Stimulated activated CD8-positive, alpha-beta memory T cell treated with anti-CD3 and anti-CD28 coated beads, Interleukin-7, amount 100 ng/mL, for 4 hours (primary cell): ENCODE measurements at places on chromosomes 7 and 10.

DNA sequence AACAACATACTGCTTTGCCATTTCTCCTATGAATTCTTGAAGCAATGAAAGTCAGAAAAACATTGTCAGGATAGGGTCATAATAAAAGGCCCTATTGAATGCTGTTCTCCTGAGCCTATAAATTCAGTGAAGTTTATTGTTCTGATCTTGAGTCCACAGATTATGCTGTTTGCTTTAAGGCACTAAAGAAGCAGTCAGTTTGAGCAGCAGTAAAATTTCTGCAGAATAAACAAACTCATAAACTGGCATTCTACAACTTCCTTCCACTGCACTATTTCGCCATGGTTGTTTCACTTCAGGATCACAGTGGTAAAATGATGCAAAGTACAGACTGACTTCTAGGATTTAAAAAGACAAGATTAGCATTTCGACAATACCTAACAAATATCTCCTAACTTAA lies 503.2 kb downstream of the SH2D4B start:
- no peak for DNase-seq

GRCh38 chr7:25861601-25862260 lies 290.3 kb upstream of the NFE2L3 start:
- no peak for DNase-seq

DNA sequence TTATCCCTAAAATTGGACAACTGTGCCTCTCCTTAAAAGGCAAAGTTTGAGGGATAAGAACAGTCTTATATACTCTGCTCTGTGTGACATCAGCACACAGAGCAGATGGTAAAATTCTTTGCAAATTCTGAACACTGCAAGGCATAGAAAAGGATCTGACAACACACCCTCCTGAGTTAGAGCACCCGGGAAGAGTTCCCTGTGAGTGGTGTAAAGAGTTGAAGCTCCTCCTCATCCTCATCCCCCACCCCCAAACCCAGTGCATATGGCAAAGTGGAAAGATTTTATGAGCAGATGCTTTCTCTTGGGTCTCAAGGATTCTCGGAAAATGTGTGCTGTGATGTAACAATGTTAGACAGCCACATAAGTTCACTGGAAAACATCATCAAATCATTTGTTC lies 40.0 kb upstream of the DGKI start:
- DNase-seq: no peak

DNA sequence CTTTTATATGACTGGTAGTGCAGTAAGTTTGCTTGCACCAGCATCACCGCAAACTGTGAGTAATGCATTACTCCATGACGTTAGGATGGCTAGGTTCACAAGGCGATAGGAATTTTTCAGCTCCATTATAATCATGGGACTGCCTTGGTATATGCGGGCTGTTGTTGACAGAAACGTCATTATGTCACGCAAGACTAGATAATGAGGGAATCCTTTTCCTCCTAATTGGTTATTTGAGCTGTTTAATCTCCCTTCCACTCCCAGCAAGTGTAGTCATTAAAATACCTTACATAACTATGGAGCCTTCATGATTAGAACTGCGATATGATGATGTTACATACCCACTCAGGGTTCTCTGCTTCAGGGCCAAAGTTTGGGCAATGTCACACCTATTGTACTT lies 17.3 kb downstream of the KLLN start:
- DNase-seq: no peak

GRCh38 chr10:110083884-110084283 lies 76.1 kb downstream of the ADD3 start:
- DNase-seq: no peak

DNA sequence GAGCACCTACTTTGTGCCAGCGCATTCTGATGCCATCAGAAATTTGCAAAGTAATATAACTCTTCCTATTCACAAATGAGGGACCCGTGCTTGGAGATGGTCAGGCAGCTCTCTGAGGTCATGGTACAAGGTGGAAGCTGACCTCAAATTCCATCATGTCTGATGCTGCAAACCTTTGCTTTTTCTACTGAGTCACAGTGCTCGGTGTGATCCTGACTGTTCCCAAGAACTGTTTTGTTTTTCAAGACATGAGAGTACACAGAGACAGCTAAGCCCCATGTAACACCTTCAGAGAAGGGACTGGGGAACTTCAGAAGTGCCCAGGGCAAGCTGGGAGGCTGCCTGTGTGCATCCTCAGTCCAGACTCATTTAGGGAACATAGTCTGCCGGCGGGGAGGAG lies 111.3 kb downstream of the FRMD4A start:
- no peak for DNase-seq

- DNase-seq: no peak
Observed at GRCh38 chr10:91797048-91797690, 1.1 kb upstream of the TNKS2 start.

DNA sequence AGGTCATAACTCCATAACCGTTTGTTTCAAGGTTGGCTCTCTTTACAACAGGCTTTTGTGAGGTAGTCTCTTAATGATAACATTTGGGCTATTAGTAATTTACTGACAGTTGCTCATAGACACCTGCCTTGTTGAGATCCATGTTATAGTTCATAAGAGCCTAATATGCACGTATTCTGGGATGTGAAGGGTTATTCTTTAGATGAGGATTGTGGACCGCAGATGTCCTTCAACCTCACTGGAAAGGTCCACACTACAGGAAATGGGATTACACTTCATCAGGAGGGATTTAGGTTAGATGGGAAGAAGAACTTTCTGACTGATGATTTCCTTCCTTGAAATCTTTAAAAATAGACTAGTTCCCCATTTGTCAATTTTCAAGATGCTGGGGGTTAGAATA lies 62.8 kb downstream of the SAMD9 start:
- DNase-seq: no peak

GRCh38 chr7:44244282-44244681 lies 43.5 kb downstream of the YKT6 start:
- no peak for DNase-seq

DNA sequence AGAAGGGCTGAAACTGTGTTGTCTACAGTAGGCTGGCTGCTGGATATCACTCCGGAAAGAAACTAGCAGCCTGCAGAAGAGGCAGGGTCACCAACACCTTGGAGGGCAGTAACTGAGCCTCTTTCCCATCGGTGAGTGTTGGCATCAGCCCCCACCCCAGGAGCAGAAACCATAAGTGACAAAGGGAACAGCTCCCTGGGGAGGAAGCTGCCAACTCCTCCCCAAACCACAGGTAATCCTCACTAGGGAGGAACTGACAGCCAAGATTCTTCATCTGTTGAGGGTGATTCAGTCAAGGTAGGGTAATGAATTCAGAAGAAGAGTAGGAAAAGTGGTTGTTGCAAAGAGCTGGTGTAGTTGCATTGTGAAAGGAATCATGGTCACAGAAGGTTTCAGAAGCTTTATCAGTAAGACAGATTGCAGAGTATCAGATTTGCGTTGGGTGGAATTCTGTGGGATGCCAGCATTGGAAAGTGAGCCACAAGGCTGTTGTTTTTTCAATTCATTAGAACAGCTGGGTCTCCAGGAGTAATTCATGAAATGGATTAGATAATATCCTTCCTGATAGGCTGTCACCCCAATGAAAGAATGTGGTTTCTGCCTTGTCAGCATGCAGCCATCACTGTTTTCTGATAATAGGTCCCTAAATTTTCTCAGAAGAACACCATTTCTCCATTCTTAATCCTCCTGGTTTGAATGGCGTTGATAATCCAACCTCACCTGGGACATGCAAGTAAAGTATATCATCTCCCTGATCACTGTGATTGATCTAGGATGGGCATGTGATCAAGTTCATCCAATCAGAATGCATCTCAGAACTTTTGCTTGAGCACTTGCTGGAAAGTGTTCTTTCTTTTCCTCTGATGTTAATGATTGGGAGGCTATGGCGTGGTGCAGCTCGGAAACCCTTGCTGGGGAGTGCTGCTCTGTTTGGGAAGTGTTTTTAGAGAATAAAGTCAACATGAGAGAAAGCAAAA lies 75.0 kb upstream of the CTBP2 start:
- no peak for DNase-seq

GRCh38 chr7:1700086-1700485 lies 30.0 kb downstream of the ELFN1 start:
- DNase-seq: no peak

GRCh38 chr7:111329367-111330234 lies 232.7 kb downstream of the IMMP2L start:
- DNase-seq: no peak

DNA sequence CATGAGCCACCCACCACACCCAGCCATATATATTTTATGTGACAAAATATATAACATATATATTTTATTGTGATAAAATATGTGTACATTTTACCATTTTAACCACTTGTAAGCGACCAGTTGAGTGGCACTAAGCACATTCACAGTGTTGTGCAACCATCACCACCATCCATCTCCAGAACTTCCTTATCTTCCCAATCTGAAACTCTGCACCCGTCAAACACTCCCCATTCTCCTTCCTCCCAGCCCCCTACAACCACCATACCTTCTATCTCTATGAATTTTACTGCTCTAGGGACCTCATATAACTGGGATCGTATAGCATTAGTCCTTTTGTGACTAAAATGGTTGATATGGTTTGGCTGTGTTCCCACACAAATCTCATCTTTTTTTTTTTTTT lies 20.8 kb upstream of the CYTH3 start:
- no peak for DNase-seq

DNA sequence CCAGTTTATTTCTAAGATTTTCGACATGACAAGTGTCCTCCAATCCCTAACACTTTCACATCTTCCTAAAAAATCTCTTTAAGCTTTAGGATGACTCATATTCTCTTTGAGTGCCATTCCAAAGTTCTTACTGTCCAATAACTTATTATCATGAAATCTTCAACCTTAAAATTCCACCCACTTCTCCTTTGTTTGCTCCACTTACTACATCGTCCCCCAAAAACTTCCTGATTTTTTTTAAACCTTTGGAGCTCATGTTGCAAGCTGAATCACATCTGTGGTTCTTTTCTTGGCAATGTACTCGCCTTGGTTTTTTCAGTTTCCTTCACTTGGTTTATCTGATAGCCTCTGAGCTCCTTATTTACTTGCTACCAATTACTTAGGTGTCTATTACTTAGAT lies 39.2 kb upstream of the JCAD start:
- no peak for DNase-seq

GRCh38 chr7:2139004-2139699 lies 93.6 kb downstream of the MAD1L1 start:
- DNase-seq: no peak

- no peak for DNase-seq
Observed at GRCh38 chr7:110771717-110772116, 319.2 kb upstream of the LRRN3 start.

DNA sequence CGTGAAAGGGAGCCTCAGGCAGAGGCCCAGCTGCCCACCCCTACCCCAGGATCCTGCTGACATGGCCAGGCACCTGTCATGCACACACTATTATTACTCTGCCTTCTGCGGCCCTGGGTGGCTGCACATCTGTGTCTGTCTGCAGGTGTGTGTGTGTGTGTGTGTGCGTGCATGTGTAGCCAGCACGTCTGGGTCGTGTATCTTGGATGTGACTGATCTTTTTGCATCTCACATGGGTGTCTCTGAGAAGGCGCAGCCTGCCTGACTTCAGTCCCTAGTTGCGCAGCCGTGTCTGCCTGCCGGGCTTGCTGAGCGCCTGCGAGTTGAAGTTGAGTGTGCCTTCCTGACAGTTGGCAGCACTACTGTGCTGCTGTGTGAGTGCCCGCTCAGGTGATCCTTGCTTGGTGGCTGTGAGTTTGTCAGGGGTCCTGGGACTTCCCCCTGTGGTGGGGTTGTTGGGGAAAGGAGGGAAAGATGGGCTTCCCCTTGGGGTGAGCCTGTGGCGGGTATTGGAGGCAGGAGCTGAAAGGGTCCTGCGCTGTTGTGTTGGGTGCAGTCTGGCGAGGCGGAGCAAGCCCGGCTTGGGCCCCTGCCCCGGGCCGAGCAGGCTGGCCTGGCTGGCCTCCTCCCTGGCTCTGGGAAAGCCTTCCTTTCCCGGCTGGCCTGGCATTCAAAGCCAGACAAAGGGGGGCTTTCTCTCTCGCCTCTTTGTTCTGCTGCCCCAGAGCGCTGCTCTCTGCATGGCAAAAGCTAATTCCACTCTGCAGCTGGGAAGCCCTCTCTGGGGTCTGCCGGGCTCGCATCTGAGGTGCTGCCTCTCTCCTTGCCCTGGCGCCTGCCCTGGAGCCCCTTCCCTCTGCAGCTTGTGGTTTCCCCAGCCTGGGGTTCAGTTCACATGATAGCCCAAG lies 4.9 kb downstream of the TRIM8 start:
- no peak for DNase-seq

- no peak for DNase-seq
Observed at GRCh38 chr10:60911715-60912114, 32.3 kb downstream of the RHOBTB1 start.

DNA sequence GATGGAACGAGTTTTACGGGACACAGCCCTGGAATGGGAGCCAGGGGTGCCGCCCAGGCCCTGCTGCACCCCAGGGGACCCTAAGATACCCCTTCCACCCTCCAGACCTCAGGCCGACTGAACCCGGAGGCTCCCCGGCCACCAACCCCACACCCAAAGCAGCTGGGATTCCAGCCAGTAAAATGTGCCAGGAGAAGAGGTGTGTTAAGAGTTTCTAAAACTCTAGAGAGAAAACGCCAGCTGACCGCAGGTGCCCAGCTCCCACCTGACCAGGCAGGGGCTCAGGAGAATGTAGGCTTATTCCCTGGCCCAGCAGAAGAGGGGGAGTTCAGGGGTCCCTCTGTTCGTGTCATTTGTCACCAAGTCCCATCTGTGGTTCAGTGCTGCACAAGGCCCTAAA lies 17.5 kb downstream of the NUDT1 start:
- no peak for DNase-seq

DNA sequence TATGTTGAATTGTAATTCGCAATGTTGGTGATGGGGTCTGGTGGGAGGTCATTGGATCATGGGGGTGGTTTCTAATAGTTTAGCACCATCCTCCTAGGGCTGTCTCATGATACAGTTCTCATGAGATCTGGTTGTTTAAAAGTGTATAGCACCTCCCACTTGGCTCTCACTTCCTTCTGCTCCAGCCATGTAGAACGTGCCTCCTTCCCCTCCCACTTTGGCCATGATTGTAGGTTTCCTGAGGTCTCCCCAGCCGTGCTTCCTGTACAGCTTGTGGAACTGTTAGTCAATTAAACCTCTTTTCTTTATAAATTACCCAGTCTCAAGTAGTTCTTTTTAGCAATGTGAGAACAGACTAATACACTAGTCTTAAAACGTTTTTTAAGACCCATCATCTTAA lies 15.6 kb upstream of the HECW1 start:
- DNase-seq: no peak

GRCh38 chr10:58796824-58797223 lies 284.2 kb downstream of the BICC1 start:
- DNase-seq: no peak

- DNase-seq: no peak
Observed at GRCh38 chr10:3278771-3279170, 106.2 kb upstream of the PITRM1 start.

DNA sequence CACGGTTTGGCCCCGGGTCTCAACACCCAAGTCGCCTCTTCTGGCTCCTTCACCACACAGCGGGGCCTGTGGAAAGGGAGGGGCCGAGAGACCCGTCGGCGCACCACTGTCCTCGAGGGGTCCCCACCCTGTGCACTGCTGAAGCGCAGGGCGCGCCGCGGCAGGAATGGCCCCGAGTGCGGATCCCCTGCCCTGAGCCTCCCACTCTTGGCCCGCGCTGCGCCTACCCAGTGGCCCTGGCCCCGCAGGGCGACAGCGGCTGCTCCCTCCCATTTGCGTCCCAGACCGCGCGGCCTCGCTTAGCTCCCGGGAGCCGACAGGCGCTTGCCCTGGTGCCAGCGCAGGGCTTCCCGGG lies 2.1 kb upstream of the SFMBT2 start:
- peak; percentile 8 for DNase-seq

- DNase-seq: no peak
Observed at GRCh38 chr10:12492016-12492415, 142.7 kb downstream of the CAMK1D start.

GRCh38 chr10:91643700-91644099 lies 10.8 kb upstream of the PPP1R3C start:
- DNase-seq: no peak
